ENCODE measurements at places on chromosomes 11 and 22.

DNA sequence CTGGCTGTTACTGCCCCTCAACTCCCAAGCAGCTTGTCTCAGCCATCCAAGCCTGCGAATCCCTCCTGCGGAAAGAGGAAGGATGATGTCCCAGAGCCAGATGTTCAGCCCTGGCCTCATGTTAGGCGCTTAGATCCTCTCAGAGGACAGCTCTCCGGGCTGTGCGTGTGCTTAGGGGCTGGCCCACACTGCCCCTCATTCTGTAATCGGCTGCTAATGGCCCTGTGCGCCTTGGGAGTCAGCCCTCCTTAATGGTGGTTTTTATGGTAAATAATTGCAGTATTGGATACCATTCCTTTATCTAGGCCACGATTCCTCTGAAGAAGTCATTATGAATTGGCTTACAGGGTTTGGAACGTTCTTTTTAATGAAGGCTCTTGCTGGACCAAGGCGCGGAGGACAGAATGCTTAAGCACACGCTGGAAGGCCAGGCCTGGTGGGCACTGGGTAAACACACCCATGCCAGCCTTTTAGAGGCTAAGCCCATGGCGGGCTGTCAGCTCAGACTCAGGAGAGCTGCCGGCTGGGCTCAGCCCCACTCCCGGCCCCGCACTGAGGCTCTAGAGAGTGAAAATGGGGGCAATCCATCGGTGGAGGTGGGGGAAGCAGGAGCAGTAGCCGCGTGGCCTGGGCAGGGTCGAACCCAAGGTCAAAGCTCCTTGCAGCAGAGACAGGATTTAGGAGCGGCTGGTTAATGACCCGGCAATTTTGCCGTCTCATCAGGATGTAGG lies 1157.5 kb downstream of the BRD1 start:
- DNase-seq: no peak

GRCh38 chr11:69546735-69547370 lies 65.4 kb downstream of the LINC01488 start:
- no peak for DNase-seq

DNA sequence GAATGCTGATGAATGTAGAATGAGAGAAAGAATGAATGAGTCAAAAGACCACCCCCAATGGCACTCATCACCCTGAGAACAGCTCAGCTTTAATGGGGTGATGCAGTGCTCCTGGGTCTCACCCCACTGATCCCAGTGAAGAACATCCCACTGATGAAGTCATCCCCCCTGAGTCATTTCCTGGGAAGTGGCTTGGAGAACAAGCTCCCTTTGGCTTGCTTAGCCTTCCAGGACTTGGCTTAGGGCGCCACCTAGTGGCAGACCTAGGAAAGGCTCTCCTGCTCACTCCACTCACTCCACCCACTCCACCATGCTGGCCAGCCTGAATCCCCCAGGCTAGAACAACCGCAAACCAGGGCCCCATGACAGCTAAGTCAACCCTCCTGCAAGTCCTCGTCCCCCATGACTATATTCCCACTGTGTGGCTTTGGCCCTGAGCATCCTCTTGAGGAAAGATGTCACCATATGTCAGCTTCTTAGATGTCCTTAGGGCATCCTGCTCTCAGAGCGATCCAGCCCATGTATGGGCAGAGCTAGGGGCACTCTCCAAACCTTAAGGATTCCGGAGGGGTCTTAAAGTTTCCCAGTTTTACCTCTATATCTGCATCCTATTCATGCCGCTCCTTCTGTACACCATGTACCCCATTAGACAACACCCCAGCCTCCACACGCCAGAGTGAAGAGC lies 17.8 kb upstream of the TMPRSS13 start:
- DNase-seq: peak; percentile 52

DNA sequence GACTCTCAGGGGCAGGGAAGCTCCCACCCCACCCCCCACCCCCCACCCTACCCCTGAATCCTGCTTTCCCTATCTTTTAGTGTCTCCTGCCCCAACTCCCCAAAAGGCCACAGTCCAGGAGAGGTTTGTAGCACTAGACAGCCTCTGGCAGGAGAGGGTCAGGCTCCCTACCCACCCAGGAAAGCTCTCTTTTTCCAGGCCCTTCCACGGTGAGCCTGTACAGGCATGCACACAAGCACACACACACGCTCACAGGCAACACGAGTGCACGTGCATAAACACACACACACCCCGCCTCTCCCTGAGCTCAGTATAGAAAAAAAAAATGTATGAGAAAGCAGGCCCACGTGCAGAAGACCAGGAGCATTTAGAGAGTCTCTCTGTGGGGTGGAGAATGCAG lies 414.0 kb downstream of the MN1 start:
- DNase-seq: no peak

DNA sequence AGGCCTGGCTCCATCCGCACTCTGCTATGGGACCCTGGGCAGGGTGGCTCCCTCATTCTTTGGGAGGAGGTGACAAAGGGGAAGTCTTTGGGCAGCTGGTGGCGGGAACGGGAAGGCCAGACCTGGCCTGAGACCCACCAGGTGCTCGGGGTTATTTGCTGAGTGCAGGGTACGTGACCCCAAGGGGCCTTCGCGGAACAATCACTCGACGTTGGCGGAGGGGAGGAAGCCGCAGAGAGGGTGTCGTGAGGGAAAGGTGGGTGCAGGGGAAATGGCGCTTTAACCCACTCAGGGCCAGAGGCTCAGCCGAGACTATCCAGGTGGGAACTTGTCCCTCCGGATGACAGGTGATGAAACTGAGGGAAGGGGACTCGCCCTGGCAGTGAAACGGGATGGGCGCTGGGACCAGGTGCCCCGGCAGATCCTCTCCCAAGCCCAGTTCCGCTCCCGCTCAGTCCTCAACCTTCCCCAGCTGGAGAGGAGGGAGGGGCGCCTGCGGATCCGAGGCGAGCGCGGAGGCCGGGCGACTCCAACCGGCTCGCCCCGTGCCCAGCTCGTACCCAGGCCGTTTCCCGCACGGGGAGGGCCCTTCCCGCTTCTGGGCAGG lies 911 bp downstream of the A4GALT start:
- no peak for DNase-seq

GRCh38 chr11:18016789-18017188 lies 3.9 kb upstream of the SERGEF start:
- DNase-seq: no peak

DNA sequence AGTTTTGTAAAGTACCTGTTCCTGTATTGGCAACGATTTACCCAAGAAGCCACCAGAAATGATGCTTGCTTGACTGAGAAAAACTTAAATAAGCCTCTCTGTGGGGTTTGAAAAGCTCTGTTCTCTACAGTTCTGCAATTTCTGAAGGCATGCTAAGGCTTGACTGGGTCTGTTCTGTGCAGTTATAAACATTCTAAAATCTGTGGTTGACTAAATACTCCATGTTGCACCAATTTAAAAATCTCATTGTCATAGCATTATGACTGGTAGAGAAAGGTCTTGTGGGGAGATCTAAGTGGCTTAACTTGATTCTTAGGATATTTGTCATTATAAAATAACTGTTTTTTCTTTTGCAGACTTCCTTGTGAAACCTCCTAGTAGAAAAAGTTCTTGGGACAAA lies 73.7 kb downstream of the MTMR3 start:
- no peak for DNase-seq

DNA sequence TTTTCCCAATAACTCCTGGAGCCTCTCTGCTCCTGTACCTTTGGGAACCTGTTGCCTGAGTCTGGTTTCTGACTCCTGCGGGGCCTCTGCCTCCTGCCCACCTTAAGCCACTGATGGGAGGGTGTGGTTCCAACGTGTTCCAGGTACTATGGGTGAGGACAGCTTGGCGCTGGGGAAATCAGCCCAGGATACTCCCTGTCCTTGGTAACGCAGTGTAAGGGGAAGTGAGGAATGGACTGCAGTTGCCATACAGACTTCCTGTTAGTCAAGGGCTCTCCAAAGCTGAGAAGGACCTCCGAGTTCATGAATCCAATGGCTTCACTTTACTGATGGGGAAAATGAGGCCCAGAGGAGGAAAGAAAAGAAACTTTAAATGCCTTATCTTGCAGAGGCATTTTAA lies 1.2 kb upstream of the MARK2 start:
- DNase-seq: no peak

GRCh38 chr11:72594493-72595291 lies 79.5 kb downstream of the PDE2A start:
- DNase-seq: no peak

GRCh38 chr22:21714059-21714770 lies 21.4 kb downstream of the YPEL1 start:
- peak; percentile 77 for DNase-seq

GRCh38 chr22:38205261-38206128 lies 3.7 kb downstream of the MAFF start:
- no peak for DNase-seq

DNA sequence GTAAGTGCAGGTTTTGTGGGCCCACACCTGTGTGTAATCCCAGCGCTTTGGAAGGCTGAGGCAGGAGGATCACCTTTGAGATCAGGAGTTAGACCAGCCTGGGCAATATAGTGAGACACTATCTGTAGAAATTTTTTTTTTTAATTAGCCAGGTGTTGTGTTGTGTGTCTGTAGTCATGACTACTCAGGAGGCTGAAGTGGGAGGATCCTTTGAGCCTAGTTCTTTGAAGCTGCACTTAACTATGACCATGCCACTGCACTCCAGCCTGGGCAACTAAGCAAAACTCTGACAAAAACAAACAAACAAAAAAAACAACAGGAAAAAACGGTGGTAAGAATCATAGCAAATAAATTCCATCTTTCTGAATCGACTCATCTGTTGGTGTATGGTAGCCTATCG lies 268.6 kb upstream of the PDGFD start:
- no peak for DNase-seq

DNA sequence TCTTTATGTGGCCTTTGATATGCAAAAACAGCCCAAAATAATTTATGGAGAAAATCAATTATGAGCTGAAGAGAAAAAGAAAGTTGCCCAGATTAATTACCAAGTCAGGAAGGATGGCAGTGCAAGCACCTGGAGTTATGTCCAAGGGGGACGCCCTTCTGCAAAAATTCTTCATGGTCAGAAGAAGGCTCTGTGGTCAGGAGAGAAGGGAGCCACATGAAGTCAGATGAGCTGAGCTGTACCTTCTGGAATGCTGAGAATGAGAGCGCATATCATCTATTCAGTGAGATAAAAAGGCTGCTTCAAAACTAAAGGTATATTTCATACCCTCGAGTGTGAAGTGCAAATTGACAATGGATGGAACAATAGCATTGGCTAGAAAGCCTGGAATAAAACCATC lies 607.4 kb downstream of the NTM start:
- DNase-seq: no peak

DNA sequence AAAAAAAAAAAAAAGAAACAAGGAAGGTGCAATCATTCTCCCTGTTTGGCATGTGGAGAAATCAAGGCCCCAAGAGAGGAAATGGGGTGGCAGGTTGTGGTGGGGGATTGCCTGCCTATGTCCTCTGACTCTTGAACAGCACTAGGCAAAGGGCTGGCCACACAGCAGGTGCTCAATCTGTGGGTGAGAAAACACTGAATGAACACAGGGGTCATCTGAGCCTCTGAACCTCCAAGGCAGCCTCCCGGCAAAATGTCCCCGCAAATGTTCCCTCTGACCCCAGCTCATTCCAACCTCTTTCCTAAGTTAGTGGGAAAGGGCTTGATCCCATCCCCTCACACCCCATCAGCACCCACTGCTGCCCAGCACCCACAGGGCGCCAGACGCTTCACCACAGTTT lies 4.6 kb downstream of the PLA2G6 start:
- DNase-seq: no peak

DNA sequence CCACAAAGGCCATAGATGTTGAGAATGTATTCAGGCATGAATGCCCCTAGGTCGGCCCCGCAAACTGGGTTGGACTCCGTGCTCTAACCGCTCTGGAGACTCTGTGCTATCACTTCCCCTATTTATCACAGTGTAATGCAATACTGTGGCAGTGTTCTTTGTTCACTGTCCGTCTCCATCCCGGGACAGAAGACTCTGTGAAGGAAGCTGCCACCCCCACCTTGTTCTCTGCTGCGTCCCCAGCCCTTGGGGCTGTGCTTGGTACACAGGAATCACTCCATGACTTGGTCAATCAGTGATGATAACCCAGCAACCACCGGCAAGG lies 57.6 kb downstream of the TSPAN18 start:
- no peak for DNase-seq

- DNase-seq: no peak
Measured at GRCh38 chr11:33543823-33544222, 156.8 kb downstream of the C11orf91 start.

DNA sequence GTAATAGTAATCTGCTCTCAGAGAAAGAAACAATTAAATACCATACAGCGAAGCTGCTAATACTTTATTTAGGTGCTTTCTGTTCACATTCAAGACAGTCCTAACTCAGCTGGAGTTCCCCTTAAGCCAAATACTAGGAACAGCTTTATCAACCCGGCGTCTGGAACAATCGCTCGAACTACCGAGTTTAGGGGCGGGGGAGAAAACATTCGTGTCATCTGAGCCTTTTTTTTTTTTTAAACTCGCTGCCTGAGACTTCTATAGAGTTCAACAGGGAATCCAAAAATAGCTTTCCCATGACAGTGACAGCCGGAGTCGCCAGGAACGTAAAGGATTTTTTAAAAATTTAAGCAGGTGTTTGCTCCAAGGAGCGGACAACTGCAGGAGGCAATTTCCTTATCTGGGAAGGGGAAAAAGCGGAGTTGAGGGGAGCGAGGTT lies 852 bp downstream of the TRAF6 start:
- DNase-seq: peak; percentile 76

GRCh38 chr11:129798212-129798611 lies 17.4 kb upstream of the TMEM45B start:
- DNase-seq: no peak

DNA sequence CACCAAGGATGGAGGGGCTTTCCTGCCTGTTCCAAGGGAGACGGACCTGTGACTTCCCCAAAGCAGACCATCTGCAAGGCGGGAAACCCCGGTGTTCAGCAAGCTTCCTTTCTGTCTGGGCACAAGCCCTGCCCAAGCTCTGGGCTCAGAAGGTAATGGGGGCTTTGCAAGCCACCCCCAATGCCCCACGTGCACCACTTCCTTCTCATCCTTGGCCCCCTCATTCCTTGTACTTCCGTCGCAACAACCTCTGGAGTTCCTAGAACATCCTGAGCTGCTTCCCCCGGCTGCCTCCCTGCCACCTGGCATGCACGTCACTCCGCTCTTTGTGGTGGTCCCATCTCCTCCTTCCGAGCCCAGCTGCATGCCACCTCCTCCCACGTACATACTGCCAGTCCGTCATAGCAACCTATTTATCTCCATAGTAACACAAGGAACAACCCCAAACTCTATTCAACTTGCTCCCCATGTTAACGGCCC lies 3.9 kb downstream of the MYEOV start:
- DNase-seq: peak; percentile 3

DNA sequence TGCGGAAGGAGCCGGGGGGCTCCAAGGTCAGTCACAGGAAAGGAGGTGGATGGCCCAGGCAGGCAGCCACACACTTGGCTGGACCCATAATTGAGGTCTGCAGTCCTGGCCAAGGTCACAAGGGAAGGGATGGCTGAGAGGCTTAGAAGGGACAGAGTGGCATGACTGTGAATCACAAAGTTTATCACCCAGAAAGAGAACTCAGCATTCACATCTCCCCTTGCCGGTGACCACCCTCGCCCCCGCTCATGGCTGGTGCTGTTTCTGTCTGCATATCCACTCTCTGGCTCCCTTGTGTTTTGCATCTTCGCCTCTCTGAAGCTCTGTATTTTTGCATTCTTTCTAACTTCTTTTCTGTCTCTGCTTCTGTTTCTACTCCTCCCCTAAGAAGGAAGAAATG lies 117.5 kb downstream of the FEZ1 start:
- DNase-seq: no peak

Measured in NCI-H2171 treated with DMSO at 0.1 percent for 48 hours (cell line).